KG1 (cell line): ENCODE measurements at places on chromosomes 2 and 18.

DNA sequence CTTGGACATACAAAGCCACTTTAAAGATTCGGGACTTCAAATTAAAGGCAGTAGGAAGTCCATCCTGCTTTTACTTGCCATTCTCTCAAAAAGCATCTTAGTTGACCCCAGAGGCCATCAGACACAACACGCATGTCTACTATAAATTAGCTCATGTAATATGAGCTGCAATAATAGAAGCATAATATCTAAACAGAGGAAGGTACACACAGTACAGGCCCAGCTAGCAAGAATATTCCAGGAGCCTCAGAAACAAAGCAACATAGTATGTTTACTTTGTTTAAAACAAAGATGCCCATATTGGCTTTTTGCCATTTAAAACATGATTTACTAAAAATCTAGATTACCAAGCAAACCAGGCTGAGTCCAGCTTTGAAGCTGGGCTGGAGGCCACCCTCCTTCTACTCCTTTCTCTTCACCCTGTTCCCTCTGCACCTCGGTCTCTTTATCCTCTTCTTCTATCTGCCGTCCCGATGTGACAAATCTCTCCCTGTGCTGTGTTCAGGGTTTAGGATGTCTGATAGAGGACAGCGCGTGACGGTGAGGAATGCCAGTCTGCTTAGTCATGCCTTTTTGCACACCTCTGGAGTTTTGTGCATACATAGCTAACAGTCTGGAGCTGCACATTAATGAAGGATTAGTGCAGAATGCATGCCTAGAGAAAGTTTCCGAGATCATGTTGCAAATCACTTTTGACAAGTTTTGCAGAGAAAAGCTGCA, 28.2 kb downstream of the DTNA start:
- DNase-seq = no peak

DNA sequence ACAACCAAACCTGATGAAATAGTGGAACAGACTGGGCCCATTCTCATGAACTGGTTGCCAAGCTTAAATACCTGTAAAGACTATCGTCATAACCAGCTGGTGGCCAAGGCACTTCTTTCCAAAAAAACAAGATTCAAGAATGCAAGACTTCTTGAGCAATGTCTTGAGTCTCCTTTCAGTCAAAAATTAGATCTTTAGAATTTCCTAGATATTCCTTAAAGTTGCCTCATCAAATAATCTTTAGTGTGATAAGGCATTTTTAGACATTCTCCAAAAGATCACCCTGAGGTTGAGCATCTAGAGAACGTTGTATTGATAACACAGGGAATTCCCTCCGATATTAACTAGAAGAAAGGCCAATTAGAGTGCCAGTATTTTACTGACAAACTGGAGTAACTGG, 236.4 kb upstream of the MEX3C start:
- no peak for DNase-seq

DNA sequence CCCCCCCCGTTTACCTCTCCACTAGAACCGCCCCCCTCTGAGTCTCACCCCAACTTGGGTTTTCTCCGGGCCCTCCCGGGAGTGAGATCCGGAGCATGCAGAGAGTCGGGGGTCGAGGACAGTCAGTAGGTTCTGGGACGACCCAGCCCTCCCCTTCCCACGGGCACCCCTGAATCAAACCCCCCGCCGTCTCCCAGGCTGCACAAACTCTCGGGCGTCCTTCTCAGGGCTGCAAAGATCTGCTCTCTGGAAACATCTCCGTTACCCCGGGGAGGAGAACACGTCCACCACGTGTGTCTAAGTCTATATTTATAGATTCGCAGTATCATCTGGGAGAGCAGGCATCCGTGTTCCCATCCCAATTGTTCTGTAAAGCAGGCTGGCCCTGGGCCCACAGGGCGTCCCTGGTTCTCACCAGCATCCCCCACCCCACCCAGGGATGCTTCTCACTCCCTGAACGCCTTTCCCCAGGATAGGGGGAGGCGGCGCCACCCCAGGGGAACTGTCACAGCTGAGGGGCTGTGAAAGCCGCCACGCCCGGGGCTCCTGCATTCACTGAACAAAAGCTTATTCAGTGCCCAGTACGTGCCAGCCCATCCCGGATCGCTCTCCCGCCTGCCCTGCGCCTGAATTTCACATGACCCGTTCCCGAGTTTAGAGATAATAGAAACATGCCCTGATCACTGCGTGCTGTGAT, 765 bp upstream of the DIPK1C start:
- no peak for DNase-seq

DNA sequence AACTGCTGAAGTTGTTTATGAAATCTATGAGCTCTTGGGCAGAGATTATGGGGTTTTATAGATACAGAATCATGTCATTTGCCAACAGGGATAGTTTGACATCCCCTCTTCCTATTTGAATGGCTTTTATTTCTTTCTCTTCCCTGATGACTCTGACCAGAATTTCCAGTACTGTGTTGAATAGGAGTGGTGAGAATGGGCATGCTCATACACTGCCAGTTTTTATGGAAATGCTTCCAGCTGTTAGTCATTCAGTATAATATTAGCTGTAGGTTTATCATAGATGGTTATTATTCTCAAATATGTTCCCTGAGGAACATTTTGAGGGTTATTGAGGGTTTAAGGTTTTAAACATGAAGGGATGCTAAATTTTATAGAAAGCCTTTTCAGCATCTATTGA, 121.2 kb downstream of the NR4A2 start:
- DNase-seq = no peak

DNA sequence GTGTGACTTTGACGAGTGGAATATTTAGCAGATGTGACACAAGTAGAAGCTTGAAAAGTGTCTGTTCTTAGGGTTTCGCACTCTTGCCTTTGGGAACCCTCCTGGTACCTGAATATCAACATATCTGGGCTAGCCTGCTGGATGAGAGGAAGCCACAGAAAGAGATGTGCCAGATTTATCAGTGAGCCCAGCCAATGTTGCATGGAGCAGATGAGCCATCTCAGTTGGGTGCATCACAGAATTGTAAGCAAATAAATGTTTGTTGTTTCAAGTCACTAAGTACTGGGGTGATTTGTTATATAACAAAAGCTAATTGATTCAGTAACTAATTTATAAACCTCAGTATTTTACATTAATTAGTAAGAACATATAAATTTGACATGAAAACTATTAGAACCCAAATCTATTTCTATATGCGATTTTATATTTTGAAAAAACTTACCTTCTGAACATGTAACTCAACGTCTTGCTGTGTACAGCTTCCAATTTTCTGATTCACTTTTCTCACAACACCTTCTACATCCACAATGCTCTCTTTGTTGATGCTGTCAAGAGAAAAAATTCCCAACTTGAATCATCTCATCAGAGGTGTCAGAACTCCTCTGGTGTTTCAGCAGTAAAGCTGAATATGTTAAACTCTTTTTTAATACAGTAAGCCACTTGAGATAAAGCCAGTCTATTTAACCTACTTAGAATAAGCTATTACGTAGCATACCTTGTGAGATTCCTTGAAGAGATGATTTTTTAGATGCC, 42.3 kb downstream of the DARS1 start:
- no peak for DNase-seq

DNA sequence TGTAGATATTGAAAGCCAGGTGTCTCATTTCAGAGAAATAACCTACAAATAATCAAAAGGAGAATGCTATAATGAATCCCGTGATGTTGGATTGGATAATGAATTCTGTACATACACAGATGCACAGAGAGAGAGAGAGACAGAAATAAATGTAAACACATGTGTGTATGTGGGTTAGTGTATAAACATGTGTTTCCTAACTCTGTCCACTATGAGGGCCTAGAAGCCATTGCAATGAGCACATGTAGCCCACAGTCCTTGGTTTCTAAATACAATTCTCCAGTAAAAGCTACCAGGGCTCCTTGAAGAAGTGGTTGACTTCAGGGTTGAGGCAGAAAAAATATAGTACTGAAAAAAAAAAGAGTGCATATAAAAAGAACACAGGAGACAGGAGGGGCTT, 109.5 kb downstream of the INHBB start:
- DNase-seq = no peak

GRCh38 chr2:9982248-9982647, 30.8 kb downstream of the GRHL1 start:
- DNase-seq = no peak

GRCh38 chr2:84158605-84159004, 300.5 kb downstream of the SUCLG1 start:
- DNase-seq = no peak

GRCh38 chr18:45007531-45007930, 326.8 kb downstream of the SETBP1 start:
- no peak for DNase-seq

DNA sequence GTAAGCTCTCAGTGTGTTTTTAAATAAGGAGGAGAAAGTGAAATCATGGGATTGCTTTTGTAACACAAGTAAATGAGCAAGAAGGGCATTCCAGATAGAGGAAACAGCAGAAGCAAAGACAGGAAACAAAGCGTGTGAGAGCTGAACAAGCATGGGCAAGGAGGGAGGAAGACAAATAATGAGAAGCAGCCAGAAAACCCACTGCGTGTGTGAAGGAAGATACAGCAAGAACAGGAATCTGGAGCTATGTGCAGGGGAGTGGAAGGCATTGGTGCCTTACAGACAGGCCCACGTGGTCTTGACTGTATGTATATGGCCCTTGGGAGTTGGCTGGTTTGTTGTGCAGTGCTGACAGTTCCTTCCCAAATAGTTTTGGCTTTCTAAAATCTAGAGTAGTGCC, 88.6 kb downstream of the AAK1 start:
- no peak for DNase-seq

GRCh38 chr18:76051396-76052226, 443.4 kb downstream of the ZNF516 start:
- no peak for DNase-seq

DNA sequence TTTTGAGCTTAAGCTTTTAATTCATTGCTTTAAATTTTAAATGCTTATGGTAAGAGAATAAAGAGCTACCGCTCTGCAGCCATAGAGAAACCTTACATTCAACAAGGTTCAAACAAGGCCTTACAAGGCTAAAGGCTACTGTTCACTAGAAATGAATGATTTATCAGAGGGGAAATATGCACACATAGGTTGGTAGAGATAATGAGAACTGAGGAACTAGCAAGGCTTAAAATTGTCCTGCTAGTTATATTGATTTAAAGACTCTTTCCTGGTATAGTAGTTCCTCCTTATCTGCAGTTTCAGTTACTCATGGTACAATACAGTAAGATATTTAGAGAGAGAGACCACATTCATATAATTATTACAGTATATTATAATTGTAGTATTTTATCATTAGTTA, 193.4 kb downstream of the WDR7 start:
- no peak for DNase-seq

GRCh38 chr2:65329525-65329924, 101.9 kb downstream of the ACTR2 start:
- no peak for DNase-seq

DNA sequence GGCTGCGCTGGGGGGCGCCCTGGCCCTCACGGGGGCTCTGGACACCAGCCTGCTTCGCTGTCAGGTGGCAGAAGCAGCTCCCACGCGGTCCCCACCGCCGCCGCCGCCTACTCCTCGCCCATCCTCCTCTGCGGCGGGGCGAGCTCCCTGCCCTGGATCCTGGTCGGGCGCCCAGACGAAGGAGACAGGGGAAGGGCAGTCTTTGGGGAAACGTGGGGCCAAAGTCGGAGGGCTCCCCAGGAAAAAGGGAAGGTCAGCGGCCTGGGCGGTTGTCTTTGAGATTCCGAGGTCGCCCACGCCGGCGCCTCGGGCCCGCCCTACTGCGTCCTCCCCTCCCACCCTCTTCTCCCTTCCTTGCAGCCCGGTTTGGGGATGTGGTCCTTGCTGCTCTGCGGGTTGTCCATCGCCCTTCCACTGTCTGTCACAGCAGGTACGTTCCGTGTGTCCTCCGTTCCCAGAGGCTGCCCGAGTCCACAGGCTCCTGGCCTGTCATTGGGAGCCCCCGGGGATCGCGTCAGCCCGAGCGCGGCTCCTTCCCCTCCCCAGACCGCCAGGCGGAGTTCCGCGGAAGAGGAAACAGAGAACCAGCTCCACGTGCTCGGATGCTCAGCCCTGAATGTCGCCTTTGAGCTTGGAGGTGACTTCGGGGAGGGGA, 800 bp downstream of the IL1RL2 start:
- no peak for DNase-seq

GRCh38 chr18:80200171-80200931, 47.0 kb downstream of the PARD6G start:
- no peak for DNase-seq

- no peak for DNase-seq
Observed at GRCh38 chr18:6370886-6371635, 43.6 kb downstream of the L3MBTL4 start.

- no peak for DNase-seq
Observed at GRCh38 chr2:24016376-24016761, 6.5 kb downstream of the MFSD2B start.

DNA sequence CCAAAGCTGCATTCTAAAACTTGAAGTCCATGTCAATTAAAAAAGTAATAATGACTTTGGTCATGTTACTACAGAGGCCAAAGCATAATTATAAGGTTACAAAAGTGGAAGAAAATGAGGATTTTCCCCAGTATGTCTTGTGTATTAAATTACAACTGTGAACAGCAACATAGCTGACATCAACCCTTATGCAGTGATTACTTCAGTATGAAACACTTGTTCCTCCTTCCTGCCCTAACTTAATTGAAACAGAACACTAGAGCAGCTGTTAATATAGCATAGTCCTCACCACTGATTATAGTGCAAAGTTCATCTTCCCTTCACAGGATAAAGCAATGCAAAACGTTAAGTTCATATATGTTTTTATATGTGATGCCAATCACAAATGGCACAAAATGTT, 29.9 kb downstream of the EPB41L3 start:
- DNase-seq = no peak

DNA sequence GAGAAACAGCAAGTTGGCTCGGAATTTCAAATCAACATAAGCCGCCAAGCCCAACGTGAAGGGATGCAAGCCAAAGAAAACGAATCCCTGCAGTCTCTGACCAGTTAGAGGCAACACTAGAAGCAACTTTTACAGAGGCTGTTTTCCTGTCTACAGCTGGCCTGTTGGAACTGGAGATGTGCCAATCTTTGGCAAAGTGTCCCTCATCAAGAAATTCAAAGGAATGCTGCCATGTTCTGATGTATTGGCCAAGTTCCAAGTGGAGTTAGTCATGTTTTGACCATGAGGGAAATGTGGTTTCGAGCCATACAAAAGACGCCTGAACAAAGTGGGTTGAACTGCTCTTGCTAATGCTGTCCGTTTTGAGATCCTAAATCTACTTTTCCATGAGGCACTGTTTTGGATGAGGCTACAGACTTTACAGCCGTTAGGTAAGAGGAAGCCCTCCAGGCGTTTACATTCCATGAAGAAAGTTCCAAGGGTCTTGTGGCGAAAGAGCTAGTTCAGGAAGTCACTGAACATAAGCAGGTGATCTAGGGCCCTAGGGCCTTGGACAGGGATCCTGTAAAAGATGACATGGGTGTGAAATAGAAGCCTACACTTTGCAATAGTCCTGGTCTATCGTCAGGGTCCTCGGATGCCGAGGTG, 140.7 kb upstream of the PXDN start:
- no peak for DNase-seq
